ENCODE measurements at places on chromosomes 1 and 21.

GRCh38 chr1:30822966-30823581 lies 65.5 kb upstream of the LAPTM5 start:
- DNase-seq, result peak; percentile 11

DNA sequence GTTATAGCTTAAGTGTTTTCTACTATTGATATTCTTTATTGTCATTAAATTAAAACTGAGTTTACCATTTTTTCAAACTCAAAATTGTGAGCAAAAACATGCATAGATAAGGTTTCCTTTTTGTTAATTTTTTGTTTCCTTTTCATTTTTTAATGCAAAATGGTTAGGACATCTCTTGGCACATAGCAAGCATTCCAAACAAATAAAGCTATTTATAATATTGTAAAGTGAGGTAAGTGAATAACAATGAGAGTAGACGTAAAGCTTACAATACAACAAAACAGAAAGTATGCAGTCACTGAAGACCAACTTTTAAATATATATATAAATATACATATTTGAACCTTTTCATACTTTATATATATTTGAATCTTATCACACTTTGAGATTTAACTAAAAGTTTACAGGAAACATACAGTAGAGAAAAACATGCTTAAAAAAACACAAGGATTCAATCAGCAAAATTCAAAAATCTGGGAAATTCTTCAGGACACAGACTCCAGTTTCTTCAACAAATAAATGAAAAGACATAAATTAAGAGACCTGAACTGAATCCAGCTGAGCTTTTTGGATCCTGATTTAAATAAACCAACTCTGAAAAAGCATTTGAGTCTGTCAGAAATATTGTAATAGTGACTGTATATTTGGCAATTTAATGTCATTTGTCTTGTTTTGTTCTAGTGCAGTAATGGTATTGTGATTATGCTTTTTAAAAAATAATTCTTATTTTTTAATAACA lies 67.5 kb upstream of the SAMSN1 start:
- DNase-seq, result no peak

- DNase-seq, result peak; percentile 13
Measured at GRCh38 chr21:29318354-29318753, 19.6 kb downstream of the BACH1 start.

- no peak for DNase-seq
Measured at GRCh38 chr1:205066141-205066818, 18.0 kb downstream of the TMEM81 start.

DNA sequence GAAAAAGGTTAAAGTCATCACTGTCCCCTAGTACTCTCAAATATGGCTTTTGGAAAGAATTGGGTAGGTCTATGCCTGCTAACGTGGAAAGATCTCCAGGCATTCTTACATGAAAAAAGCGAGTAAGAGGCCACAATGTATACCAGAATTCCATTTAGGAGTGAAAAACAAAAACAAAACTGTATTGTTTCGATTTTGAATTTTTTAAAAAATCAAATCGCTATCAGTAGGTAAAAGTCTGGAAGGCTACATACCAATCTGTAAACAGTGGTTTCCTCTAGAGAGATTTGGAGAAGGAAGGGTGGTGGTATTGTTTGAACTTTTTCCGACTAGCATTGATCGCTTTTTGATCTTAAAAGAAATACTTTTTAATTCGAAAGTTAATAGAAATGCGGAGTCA lies 55.9 kb downstream of the RRAGC start:
- DNase-seq, result no peak

GRCh38 chr1:93219443-93219842 lies 38.9 kb downstream of the CCDC18 start:
- DNase-seq, result no peak

- no peak for DNase-seq
Measured at GRCh38 chr1:64624218-64624713, 120.6 kb upstream of the RAVER2 start.

GRCh38 chr1:104856091-104856490 lies 1106.4 kb downstream of the AMY1C start:
- no peak for DNase-seq

DNA sequence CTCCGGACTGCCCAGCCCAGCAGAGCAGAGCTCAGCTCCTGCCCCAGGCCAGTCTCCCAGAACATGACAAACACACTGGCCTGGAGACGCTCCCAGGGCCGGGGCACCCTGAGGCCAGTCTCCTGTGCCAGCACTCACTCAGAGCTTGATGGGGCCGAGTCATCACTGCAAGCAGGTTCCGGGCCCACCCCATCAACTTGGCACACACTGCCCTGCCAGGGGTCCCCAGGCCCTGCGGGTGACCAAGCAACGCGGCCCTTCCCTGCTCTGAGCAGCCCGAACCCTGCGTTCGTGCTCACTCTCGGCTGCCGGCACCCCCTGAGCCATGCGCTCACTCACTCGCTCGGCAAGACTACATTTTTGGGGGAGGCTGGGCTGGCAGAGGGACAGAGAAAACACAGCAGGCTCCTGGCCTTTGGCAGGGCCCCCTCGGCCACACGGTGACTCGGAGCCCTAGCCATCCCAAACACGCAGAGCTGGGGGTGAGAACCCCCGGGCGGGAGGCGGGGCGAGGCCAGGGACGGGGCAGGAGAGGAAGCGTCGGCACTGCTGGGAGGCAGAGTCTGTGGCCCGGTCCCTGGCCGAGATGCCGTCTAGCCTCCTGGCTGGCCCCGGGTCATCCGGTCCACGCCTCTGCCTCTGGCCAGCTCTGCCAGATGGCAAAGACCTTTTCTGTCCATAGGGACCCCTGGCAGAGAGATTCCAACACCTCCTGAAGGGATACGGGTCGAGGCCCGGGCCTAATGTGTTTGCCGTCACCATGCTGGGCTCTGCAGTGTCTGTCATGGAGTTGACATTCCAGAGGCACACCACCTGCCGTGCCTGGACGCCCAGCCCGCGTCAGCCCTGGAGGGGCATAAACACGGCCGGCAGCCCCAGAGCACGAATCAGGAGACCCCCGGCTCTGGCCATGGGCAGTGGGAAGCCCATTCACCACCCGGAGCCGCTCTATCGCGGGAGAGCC lies 68.0 kb downstream of the MEGF6 start:
- no peak for DNase-seq

DNA sequence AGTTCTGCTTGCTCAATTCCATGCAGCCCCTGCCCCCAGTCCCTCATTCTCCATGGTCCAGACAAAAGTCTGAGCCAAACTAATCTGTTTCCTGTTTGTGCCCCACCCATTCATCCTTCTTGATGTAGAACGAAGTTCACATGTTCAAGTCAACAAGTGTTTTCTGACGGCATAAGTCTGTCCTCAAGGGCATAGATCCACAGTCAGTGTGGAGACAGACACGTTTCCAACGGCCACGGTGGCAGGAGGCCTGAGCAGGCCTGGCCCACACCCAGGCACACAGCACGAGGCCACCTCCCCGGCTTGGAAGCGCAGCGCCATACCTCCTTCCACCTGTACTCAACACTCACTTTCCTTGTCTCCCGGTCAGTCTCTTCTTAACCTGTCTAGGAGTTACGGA lies 16.1 kb downstream of the ADORA1 start:
- no peak for DNase-seq

DNA sequence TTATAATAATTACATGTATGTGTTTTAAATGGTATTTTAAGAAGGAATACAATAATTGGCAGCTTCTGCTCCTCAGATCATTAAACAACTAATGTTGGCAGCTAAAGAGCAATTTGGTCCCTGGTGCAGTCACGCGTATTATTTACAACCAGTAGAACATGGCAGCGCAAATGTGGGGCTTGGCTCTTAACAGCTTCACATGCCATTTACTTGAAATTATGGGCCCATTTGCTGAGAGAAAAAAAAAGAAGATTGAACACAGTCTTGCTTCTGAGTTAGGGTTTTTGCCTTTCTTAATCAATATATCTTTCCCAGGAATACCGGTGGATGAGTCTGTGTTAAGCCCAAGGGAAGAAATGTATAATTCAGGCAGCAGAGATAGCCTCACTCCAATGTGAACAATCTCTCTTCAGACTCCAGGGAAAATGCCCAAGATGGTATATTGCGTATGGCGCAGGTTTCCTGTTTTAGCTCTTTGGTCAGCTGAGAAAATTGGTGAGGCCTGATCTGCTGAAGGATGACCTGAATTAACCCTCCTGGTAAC lies 174.5 kb downstream of the DISC1 start:
- no peak for DNase-seq

GRCh38 chr1:3419415-3420204 lies 34.9 kb upstream of the ARHGEF16 start:
- DNase-seq, result peak; percentile 38

Measured in Calu3 (cell line).